ENCODE measurements at places on chromosomes 1 and 21.

DNA sequence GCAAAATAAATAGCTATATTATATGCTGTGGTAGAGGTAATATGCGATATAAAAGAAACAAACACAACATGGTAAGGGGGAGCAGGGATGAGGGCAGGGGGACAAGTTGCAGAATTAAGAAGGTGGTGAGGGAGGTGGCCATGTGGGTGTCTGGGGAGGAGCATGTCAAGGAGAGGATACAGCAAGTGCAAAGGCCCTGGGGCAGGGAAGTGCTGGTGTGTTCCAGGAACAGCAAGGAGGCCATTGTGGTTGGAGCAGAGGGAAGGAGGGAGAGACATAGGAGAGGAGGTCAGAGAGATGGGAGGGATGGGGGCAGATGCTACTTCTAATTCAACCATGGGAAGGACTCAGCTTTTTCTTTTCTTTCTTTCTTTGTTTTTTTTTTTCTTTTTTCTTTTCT is 161.2 kb upstream of the IGSF21 start:
- no peak for DNase-seq

DNA sequence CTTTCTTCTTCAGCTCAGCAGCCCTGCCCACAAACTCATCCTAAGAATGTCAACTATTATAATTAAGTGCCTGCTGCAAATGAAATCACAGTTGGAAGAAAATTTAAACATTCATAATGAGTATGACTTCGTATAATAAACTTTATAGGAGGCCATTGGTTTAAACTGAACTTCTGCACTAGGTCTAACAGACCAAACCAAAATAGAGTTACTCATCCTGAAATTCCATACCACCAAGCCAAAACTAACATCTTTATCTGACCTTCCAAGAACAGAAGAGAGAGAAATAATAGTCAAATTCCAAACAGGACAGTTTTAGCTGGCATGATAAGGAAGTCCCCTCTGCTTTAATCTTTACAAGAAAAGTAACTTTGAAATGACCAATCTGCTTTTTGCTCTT is 472.4 kb upstream of the PRMT6 start:
- no peak for DNase-seq

DNA sequence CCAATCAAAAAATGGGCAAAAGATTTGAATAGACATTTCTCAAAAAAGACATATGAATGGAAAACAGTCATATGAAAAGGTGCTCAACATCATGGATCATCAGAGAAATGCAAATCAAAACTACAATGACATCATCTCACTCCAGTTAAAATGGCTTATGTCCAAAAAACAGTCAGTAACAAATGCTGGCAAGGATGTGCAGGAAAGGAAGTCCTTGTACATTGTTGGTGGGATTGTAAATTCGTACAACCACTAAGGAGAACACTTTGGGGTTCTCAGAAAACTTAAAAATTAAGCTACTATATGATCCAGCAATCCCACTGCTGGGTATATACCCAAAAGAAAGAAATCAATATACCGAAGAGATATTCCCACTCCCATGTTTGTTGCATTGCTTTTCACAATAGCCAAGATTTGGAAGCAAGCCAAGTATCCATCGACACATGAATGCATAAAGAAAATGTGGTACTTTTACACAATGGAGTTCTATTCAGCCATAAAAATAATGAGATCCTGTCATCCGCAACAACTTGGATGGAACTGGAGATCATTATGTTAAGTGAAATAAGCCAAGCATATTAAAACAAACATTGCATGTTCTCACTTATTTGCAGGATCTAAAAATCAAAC is 17.9 kb downstream of the GBP5 start:
- DNase-seq, result no peak

DNA sequence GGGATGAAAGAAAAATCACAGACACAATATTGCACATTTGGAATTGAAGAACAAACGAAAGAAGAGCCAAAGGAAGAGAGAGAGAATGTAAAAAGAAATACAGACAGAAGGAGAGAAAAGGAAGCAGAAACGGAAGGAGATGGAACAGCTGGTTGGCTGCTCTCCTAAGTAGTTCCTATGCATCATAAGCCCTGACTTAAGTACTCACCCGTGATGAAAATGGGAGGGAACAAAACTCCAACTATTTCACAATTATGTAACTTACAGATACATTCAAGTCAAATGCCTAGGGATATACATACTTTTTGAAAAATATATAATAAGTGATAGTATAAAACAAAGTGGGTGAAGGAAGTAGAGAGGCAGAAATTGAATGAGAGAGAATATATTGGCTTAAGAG is 88.5 kb downstream of the TTLL7 start:
- DNase-seq, result no peak

All from NCI-H460 (cell line).